ENCODE measurements at places on chromosomes 1 and 21.
A peak's percentile ranks its signal among the peaks of the same experiment; 100 is the strongest.

GRCh38 chr1:6494627-6495026, 3.2 kb upstream of the PLEKHG5 start:
- DNase-seq, result no peak

GRCh38 chr1:92577261-92577895, 90.7 kb upstream of the GFI1 start:
- DNase-seq, result no peak

DNA sequence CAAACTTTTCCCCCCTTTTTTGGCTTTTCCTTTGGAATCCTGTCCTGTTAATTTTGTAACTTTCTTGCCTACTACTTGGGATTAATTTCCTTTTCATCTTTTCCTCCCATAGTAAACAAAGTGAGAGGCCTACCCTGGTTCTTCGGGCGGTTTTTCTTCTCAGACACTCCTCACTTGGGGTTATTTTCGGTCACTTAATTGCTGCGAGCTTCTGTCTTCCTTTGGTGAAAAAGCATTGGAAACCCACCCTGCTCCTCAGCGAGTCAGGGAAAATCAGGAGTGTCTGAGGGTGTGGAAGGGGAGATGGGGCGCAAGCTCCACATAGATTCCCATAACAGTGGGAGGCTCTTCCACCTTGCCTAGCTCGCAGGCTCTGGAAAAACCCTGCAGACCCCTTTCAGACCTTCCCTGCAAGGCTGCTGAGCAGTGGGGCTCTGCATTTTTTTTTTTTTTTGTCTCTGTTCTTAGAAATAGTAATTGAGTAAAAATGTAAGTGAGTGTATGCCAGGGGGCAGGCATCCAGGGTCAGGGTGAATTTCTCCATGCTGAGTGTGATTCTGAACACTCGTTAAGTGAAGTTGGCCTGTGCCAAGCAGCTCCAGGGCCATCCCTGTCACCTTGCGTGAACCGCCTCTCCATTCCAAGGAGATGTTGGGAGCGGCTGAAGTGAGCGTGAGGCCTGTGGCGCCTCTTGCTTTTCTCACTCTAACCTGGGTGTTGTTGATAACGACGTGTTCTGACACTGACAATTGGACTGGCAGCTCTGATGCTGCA, 20.3 kb downstream of the TGFB2 start:
- no peak for DNase-seq

DNA sequence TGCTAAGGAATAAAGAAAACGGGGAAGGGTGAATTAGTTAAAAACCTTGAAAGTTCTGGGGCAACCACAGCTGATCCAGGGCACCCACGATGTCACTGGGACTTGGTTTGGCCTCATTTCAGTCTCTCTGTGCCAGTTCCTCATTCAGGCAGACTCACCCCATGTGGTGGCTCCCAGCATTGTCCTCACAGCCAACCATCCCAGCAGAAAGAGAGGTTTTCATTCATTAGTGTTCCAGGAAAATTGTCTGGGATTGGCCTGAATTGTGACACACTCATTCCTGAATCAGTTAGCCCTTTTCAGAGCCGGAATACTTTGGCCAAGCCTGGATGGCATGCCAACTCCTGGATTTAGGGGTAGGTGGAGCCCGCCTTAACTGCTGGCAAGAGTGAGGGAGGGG, 367.7 kb downstream of the PRDM2 start:
- no peak for DNase-seq

- no peak for DNase-seq
Observed at GRCh38 chr21:45578176-45578801, 36.0 kb upstream of the SLC19A1 start.

GRCh38 chr1:183633676-183634343, 1.8 kb downstream of the ARPC5 start:
- DNase-seq, result peak; percentile 54

DNA sequence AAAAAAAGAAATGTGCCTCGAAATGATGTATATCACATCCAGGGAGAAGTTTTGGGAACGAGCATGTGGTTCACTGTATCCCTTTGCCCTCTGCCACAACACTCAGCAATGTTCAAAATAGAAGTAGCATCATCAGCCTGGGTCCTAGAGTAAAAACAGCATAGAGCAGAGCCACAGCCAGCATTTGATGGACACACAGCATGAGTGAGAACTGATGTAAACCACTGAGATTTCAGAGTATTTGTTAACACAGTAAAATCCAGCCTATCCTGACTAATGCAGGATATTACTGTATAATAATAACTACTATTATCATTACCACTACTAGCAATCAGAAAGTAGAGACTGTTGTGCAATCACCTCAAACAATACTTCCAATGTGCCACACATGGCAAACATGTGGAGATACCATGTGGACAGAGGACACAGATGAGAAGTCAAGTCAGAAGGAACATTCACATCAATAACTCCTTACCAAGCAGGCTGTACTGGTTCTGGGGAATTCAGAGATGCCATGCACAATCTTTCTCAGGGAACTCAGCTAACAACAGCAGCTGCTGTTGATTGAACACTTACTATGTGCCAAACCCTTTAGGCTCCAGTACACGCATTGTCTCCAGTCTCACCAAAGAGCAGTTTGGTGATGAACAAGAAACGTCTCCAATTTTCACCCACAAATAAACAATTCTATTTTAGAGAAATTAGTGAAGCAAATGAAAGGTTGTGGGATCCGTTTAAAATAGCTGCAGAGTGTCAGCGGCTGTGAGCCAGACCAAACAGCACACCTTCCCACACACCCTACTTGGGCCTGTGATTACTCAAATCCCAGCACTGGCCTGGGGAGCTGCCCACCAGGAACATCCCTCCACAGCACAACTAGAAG, 16.6 kb upstream of the GFI1 start:
- no peak for DNase-seq

- no peak for DNase-seq
Observed at GRCh38 chr1:115136106-115136505, 46.8 kb upstream of the TSPAN2 start.

GRCh38 chr1:185398599-185398998, 81.6 kb upstream of the IVNS1ABP start:
- DNase-seq, result no peak

DNA sequence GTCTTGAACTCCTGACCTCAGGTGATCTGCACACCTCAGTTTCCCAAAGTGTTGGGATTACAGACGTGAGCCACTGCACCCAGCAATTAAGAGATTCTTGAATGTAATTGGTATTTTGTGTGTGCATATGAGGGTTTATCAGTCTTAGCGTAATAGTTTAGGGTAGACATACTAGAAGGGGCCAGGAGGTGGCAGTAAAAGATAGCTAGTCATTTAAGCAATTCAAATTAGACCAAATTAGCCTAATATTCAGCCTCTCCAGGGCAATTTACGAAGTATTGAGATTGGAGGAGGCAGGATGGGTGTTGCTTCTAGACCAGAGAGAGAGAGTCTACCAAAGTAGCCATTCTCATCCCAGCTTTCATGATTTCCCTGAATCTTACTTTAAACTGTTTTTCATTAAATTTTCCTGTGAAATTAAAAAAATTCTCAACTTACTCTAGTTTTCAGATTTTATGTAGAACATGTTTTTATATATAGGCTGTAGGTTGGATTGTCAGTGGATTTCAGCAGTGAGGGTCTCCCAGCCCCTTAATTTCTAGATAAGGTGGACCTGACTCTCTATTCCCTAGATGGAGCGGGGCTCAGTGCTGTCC, 119.7 kb downstream of the HHAT start:
- peak; percentile 55 for DNase-seq

- DNase-seq, result no peak
Observed at GRCh38 chr1:54331091-54331772, 75.0 kb downstream of the SSBP3 start.

- DNase-seq, result peak; percentile 41
Observed at GRCh38 chr21:37006486-37007291, at the start of gene RIPPLY3. RIPPLY3 (plus strand) TSS chr21:37006702; CDS start chr21:37006773, 71 bp downstream.

DNA sequence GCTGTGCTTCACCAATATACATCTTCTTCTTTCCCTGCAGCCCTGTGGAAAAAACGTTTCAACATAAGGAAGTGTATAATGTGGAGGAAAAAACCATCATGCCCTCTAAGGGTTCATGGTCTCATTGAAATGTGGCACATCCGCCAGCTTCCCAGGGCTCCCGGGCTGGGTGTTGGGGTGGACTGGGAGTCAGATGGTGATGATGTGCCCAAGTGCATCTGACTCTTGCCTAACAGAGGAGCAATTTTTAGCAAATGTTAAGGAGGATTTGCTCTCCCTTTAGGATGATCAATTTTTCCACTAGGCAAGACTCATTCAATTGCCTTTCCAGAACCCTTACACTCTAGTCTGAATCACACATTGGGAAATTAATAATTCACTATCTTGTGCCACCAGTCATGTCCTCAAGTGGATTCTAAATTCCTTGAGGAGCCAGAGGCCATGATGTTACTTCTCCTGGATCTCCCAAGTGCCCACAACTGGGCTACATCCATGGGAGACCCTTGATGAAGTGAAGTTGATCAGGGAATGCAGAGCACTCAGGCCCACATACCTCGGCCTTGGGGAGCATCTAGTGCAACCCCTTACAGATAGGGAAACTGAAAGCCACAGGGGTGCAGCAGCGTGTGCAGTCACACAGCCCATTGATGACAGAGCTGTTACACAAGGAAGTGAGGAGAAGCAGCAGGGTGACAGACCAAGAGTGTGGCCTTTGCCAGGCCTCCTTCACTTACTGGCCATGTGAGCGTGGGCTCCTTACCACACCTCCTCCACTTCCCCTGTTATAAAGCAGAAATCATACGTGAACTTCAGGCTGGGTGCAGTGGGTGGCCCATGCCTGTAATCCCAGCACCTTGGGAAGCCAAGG, 100.0 kb upstream of the SLC44A3 start:
- DNase-seq, result no peak

GRCh38 chr1:31815752-31816500, at the start of gene SPOCD1:
SPOCD1 (minus strand) TSS chr1:31816022; CDS start chr1:31815333, 689 bp downstream.
- peak; percentile 99 for DNase-seq

DNA sequence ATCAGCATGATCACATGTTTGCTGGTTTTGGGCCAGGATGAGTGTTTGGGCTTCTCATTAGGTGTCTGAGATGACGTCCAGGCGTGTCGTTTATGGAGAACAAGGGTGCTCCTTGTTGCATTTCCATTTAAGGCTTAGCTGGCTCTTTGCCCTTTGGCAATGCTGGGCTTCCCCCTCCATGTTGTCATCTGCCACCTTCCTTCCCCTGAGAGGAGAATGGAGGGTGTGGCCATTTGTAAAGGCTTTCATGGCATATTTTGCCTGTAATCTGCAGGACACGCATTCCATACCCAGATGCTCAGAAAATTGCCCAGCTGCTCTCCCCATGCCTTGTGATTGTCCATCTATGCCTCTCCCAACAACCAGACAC, 27.7 kb downstream of the PKP1 start:
- DNase-seq, result no peak

- DNase-seq, result no peak
Observed at GRCh38 chr1:51661081-51661518, 44.2 kb downstream of the OSBPL9 start.

DNA sequence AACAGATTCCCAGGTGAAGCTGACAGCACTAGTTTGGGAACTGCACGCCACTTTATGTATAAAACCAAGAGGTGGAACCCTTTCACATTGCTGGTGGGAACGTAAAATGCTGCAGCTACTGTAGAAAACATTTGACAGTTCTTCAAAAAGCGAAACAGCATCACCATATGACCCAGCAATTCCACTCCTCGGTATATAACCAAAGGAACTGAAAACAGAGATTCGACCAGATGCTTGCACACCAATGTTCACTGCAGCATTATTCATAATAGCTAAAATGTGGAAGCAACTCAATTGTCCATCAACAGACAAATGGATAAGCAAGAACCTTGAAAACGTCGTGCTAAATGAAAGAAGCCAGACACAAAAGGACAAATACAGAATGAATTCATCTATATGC, 17.5 kb downstream of the RSPH1 start:
- DNase-seq, result no peak

DNA sequence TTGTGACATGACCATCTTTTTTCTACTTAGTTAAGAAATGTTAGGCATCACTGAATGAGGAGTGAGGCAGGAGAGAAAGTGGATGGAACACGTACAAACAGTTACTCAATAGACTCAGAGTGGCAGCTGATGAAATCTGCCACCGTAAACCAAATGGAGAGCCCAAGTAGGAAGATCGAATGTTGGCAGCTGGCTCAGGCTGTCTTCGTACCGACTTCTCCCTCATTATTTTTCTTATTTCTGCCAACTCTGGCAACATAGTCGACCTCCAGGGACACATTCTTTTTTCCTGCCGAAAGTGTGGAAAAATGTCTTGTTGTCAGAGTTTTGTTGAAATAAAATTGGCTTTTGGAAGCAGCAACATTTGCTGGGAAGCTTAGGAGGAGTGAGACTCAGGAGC, 143.3 kb downstream of the GREM2 start:
- DNase-seq, result no peak

DNA sequence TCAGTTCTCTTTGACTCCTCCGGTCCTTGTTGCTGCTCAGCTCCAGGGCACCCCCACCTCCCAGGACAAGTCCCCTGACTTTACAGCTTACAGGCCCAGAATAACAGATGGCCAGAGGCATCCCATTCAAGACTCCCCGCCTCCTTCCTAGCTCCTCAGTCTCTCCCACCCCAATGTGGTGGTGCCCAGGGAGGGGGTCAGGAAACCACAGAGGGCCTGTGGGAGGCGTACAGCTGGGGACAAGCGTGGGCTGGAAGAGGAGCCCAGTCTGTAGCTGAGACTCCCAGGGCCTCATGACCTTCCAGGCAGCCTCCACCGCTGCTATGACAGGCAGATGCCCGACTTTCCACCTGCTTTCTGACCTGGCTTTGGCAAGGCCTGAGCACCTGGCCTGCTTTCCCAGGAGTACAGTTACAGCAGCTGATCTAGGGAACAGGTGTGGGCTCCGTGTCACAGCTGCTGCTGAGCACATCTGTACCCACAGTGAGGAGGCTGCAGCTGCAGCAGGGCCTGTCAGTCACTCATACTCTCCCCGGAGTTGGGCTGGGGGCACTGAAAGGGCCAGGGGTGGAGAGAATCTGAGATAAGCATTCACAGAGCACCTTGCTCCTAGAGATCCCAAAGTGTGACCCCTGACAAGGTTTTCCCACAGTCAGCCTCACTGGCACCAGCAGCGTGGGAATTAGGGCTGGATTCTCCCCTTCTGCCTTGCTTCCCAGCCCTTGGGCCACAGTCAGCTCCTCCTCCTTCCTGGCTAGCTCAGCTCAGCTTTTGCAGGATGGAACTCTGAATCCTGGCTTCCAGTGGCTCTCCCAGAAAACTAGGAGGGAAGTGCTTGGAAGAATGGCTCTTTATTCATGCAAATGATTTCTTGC, 7.1 kb upstream of the NAV1 start:
- no peak for DNase-seq

DNA sequence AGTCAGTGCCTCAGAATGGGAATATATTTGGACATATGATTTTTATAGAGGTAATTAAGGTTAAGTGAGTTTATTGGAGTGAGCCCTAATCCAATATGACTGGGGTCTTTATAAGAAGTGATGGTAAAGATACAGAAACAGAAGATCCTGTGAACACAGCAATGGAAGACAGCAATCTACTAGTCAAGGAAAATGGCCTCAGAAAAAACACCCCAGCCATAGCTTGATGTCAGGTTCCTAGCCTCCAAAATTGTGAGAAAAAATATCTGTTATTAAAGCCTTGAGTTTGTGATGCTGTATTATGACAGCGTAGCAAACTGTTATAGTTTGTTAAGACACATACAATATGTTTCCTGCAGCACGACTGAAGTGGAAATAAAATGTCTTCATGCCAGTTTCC, 72.2 kb downstream of the JMJD4 start:
- DNase-seq, result no peak

GRCh38 chr1:47680815-47681475, 243.1 kb downstream of the FOXD2 start:
- no peak for DNase-seq

- no peak for DNase-seq
Observed at GRCh38 chr1:38128926-38129453, 82.4 kb upstream of the POU3F1 start.

Data from HEK293T (cell line).